ENCODE measurements at places on chromosomes 3 and 15.

GRCh38 chr3:197001106-197001971 lies 28.3 kb downstream of the MELTF start:
- no peak for DNase-seq

DNA sequence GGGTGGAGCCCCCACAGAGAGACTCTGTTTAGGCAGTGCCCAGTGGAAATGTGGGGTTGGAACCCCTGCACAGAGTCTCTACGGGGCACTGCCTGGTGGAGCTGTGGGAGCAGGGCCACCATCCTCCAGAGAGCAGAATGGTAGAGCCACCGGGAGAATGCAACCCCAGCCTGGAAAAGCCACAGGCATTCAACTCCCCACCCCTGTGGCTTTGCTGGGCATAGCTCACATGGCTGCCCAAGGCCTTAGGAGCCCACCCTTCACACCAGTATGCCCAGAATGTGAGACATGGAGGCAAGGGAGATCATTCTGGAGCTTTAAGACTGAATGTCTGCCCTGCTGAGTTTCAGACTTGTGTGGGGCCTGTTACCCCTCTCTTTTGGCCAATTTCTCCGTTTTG lies 19.0 kb upstream of the CHCHD6 start:
- DNase-seq: no peak

GRCh38 chr3:5006755-5007202 lies 27.5 kb downstream of the BHLHE40 start:
- no peak for DNase-seq

GRCh38 chr3:58104151-58104550 lies 95.9 kb downstream of the FLNB start:
- DNase-seq: no peak

- no peak for DNase-seq
Measured at GRCh38 chr3:73461547-73461946, 163.2 kb downstream of the PDZRN3 start.

GRCh38 chr3:123571264-123571972 lies 13.4 kb downstream of the HACD2 start:
- DNase-seq: no peak

DNA sequence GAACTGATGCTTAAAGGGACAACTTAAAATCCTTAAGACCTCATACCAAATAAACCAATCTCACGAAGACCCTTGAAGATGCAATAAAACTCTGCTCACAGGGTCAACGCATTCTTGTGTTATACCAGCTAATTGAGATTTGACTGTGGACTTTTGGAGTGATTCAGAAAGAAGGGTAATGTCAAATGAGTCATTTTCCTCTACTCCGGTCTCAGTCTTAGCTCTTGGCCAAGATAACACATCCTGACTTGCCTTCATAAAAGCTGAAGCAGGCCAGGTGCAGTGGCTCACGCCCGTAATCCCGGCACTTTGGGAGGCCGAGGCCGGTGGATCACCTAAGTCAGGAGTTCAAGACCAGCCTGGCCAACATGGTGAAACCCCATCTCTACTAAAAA lies 3.8 kb downstream of the PKM start:
- no peak for DNase-seq
